ENCODE measurements at places on chromosomes 1 and 21.

- no peak for DNase-seq
Observed at GRCh38 chr1:215636258-215636965, 69.3 kb downstream of the KCTD3 start.

DNA sequence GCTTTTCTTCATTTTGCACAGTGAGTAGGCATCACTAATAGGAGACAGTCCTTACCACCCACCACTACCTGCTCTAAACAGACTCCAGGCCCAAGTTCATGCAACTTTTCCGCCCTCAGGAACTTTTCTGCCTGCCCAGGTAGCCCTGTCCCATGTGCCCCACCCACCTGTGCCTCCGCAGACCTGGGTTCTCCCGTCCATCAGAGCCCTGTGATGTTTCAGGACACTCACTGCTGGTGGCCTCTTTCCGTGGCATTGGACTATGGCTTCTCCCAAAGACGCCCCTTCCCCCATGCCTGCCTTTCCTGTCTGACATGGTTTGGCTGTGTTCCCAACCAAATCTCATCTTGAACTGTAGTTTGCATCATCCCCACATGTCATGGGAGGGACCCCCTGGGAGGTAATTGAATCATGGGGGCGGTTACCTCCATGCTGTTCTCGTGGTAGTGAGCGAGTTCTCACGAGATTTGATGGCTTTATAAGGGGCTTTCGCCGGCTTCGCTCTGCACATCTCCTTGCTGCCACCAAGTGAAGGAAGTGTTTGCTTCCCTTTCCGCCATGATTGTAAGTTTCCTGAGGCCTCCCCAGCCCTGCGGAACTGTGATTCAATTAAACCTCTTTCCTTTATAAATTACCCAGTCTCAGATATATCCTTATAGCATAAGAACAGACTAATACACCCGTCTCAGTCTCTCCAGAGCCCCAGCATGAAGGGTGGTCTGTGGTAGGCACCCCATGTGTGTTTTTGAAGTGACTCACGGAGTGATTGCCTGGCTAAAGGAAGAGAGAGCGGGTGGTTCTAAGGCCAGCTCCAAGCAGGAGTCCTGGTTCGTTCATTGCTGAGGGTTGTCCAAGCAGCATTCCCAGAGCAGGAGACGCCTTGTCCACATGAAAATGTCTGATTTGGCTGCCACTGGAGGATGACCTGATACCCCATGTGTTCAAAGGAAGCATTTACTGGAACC is 86.0 kb upstream of the ZBTB40 start:
- no peak for DNase-seq

DNA sequence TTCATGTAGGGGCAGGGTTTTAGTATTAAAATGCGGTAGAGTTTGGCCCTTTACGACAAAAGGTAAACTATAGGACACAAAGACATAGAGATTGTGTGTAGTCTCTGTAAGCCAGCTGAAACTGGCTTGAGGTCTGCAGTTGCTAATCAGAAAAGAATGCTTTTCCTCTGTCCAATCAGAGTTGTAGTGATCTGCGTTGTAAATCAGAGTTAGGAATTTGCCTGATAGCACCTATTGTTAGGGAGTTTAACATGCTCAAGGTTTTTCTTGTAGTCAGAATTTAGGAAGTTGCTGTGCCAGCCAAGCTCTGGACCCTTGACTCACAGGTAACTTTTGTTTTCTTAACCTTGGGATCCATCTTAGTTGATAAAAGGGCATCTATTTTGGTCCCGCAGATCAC is 61.2 kb upstream of the VTCN1 start:
- DNase-seq: no peak

DNA sequence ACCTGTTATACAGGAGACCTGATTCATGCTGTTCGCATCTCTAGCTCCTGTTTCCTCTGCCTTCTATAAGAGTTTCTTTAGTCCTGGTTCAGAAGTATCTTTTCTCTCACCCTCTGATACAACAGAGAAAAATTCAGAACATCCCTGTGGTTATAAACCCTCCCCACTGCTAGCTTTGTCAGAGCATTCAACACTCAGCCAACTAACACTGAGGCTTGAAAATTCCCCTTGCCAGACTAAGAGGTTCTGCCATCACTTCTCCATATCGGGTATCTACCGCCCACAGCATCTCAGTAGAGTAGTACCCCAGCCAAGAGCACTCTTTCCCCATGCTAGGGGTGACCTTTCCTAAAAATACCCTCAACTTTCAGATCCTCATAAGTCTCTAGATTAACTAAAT is 19.6 kb upstream of the PIK3R3 start:
- no peak for DNase-seq

DNA sequence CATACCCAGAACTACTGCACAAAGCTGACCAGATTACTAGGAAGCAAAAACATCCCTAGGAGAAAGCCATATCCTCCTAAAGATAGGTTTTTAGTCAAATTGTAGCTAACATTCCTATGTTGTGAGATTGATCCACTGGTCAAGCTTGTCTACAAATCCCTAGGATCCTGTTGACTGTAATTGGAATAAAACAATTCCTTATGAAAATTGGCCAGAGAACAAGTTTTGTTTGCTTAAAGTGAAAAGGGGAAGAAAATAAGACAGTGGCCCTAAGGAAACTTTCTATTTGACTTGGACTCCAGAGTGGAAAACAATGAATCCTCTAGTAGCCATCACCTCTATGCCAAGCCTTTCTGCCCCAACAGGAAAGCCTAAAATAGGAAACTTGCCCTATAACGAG is 645.2 kb upstream of the USP24 start:
- DNase-seq: no peak

DNA sequence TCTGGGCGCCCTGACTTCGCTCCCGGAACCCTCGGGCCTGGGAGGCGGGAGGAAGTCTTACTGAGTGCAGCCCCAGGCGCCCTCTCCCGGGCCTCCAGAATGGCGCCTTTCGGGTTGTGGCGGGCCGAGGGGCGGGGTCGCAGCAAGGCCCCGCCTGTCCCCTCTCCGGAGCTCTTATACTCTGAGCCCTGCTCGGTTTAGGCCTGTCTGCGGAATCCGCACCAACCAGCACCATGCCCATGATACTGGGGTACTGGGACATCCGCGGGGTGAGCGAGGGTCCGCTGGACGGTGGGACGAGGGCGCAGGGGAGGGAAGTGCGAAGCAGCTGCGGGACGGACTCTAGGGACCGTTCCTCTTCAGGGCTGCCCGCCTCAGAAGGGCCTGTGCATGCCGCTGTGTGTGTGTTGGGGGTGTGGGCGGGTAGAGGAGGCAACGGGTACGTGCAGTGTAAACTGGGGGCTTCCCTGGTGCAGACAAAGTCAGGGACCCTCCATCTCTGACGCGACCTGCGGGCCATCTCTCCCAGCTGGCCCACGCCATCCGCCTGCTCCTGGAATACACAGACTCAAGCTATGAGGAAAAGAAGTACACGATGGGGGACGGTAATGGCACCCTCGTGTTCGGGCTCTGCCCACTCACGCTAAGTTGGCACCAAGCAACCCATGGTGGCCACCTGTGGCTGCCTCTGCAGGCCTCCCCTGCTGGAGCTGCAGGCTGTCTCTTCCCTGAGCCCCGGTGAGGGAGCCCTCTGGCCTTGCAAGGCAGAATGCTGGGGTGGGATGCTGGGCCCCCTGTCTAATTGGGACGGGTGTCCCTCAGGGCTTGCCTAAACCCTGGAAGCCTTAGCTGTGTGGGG is at the start of gene GSTM1:
Gene GSTM1, plus strand, starts transcription at position 177 of the 859 bp plus-strand sequence. Its CDS starts 57 bp downstream, at position 234.
- peak; percentile 69 for DNase-seq

- no peak for DNase-seq
Observed at GRCh38 chr1:47182676-47183235, 7.1 kb downstream of the PDZK1IP1 start.

GRCh38 chr1:1755852-1756251 is 22.4 kb downstream of the NADK start:
- DNase-seq: no peak

DNA sequence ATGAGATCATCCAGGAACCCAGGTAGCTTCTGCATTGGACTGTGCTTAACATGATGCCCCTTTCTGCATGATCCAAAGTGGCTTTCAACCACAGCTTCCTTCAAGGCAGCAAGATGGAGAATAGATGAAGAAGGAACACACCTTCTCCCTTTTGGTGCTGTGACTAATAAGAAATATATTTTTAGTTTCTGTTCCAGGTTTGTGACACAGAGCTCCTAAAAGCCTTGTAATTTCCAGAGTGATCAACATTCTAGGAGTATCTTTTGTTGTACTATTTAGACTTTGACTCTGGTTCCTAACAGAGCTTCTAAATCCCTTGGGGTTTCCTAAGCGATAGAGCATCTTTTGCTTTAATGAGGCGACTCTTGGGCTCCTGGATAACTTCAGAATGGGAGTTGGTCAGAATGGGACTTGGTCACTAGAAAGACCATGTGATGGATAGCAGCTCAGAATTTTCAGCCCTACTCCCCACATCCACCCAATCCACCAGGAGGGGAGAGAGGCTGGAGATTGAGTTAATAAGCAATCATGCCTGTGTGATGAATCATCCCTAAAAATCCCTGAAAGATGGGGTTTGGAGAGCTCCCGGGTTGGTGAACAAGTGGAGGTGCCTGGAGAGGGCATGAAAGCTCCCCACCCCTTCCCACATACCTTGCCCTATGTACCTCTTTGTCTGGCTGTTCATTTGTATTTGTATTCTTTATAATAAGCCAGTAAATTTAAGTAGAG is 134.8 kb downstream of the FGGY start:
- no peak for DNase-seq

DNA sequence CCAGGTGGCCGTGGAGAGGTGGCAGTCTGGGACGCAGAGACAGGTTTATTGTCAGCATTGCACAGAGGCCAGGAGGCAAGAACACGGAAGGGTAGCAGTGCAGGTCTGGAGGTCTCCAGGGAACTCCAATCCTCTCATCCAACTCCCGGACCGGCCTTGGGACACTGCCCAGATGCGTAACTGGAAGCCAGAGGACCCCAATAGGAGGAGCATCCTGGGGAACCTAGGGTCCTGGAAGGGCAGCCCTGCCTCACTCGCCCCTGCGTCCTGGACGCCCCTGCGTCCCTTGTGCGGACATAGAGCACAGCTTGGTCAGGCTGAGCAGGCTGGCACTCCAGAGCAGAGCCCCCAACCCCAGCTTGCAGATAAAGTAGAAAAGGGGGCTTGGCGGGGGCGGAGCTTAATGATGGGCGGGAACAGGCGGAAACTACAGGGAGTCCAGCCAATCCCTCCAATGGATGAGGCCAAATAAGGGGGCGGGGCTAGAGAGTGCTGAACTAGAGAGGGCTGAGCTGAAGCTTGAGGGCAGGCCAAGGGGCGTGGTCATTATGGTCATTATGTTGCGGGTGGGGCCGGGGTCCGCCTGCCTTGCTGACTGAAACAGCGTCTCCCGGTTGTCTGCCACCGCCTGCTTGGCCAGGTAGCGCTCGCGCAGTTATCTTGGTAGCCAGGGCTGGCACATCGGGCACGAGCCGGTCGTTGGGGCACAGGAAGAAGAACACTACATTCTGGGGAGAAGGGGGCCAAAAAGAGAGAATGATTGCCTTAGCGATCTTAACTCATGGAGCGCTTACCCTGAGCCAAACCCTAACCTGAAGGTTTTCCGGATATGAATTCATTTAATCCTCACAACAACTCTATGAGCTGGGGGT is 3.7 kb upstream of the ARHGEF19 start:
- DNase-seq: no peak

- no peak for DNase-seq
Observed at GRCh38 chr1:63663301-63663700, 70.1 kb downstream of the PGM1 start.

- DNase-seq: no peak
Observed at GRCh38 chr1:244400974-244401373, 50.7 kb downstream of the ADSS2 start.

DNA sequence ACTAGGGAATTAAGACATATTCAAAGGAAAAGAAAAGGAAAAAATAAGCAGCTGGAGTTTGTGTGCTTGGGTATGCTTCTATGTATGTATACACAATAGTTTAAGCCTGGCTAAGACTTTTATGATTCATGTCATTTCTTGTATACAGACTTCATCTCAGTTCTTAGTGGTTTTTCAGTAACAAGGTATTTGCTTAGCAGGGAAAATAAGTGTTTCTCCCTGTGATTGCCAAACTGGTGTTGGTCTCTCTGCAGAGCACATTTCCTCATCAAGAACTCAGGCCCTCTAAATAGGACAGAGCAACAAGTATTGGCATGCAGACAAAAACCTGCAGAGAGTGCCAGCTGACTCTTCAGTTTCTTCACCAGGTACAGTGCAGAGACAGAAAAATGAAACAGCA is 484.4 kb upstream of the ZRANB2 start:
- DNase-seq: no peak

DNA sequence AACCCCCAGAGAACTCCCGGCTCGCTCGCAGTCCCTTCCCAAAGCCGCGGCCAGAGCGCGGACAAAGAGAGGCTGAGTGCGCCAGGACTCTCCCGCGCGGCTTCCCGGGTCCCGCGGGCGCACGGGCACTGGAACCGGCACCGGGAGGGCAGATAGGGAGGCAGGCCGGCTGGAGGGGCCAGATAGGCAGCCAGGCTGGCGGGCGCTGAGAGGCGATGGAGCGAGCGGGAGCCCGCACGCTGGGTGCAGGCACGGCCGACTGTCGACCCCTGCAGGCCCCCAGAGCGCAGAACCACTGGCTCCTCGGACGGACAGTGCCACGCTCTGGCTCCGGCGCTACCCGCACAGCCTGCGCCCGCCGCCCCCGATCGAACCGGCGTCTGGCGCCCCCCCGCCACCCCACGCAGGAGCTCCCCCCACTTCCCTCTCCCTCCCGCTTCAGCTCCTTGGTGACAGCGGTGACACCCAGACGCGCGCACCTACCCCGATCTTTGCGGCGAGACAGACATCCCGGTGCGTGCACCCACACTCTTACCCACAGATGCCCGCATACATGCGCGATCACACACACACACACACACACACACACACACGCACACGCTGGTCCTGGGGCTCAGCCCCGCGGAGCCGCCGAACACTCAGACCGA is 534 bp downstream of the SLC6A9 start:
- peak; percentile 15 for DNase-seq

GRCh38 chr1:81577004-81577697 is 223.6 kb upstream of the ADGRL2 start:
- no peak for DNase-seq

- no peak for DNase-seq
Observed at GRCh38 chr1:47688461-47689296, 250.8 kb downstream of the FOXD2 start.

GRCh38 chr21:15943009-15943666 is 213.4 kb downstream of the USP25 start:
- DNase-seq: no peak

GRCh38 chr1:33183306-33183705 is 1.5 kb upstream of the TRIM62 start:
- no peak for DNase-seq

Data from activated CD8-positive, alpha-beta memory T cell treated with anti-CD3 and anti-CD28 coated beads for 48 hours (primary cell).